ENCODE measurements at places on chromosomes 16 and 17.

DNA sequence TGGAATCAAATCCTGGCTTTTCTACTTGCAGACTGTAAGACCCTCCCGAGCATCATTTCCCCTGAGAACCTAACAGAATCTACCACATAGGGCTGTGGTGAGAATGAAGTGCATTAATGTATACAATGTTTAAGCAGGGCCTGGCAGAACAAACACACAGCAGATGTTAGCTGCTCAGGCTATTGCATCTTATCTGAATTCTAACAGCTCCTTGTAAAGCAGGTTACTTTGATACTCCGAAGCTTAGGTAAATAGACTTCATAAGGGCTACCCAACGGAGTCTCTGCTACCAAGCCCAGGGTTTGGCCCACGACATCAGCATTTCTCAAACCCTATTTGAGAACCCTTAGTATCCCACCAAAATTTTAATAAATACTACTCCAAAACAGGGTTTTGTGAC, 24.4 kb upstream of the NOS2 start:
- DNase-seq, result no peak

DNA sequence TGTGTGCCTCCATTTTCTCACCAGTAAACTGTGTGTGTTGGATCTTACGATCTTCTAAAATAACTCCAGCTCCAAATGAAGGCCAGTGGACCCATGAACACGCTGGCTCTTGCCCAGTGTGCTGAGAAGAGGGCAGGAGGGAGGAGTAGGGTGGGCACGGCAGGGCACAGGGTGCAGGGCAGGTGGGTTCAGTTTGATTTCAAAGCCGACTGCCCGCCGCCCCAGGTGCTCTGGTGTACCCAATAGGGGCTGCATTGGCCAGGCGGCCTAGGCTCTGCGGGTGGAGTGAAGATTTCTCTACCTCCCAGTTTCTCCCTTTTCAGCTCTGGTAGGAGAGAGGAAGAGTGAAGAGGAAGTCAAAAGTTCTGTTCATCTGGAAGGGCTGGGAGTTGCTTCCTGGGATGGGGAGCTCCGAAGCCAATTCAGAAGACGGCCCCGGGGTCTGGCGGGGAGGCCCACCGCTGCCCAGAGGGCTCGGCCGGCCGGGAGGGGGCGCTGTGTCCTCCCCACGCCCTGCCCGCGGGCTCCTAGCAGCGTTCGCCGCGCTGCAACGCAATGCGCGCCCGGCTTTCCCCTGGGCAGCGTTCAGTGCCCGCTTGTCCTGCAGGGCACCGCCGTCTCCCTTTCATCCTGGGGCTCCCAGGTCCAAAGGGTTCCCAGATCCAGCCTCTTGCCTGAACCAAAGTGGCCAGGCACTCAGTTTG, 1.1 kb upstream of the CRHR1 start:
- DNase-seq, result peak; percentile 66

- DNase-seq, result no peak
These were observed 43.4 kb downstream of the TAOK1 start for GRCh38 chr17:29433541-29433940.

DNA sequence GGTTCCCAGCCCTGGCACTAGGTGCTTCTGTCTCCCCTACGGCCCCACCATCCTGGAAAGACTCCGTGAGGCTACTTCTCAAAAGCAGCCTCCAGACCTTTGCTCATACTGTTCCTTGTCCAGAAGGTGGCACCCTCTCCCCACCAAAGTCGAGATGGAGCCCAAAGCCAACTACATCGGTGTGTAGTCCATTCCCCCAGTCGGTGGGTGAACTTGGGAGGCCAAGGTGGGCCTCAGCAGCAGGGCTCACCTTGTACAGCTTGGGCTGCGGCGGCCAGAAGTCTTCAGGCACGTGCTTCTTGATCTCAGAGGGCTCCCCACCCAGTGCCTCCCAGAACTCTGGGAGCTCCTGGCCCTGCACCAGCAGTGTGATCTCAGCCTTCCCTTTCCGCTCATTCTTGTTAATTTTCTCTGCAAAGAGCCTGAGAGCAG, 10.2 kb downstream of the FLII start:
- DNase-seq, result peak; percentile 87

- no peak for DNase-seq
These were observed 25.9 kb upstream of the SPATA32 start for GRCh38 chr17:45287526-45288500.

DNA sequence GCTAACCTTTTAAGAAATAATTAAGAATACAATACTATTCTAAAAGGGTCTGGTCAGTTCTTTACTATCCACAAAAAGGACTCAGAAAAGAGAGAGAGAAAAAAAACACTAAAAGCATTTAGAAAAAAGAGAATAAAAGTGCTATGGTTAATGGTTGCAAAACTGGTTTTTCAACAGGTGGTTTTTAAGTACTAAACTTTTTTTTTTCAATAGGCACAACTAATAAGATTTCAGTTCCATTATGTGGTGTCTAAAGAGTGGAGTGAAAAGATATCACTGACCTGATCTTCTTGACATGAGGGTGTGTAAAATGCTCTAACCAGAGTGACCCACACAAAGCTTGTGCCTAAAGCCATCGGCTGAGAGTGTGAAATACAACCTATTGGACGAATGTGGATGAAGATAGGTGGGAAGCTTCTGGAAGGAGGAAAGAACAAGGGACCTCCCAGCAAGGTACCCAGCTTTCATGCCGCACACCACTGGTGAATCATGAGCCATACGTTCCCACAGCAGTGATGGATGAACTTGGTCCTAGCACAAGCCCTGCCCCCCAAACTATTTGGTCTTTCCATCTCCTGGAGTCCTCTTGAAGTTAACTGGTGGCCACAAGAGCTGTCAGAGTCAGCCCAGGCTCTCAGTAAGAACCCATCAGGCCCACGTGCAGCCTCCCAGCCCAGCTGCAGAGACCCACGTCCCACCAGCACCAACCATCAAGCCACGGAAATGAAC, 103.0 kb downstream of the ZFHX3 start:
- DNase-seq, result no peak

DNA sequence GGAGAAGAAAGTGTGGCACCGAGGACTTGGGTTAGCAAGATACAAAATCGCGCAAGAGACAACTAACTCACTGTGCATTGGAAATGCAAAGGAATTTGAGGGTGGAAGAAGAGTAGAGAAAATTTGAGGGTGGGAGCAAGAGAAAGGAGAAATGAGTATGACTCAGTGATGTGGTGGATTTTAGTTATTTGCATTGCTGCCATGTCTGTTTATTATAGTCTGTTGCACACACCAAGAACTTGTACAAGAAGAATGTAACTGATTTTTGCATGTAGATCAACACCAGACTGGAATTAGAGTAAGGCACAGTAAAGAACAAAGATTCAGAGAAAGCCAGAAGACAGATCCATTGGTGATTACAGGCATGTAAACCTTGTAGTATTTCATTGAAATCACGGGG, 71.6 kb upstream of the SMIM36 start:
- DNase-seq, result no peak

DNA sequence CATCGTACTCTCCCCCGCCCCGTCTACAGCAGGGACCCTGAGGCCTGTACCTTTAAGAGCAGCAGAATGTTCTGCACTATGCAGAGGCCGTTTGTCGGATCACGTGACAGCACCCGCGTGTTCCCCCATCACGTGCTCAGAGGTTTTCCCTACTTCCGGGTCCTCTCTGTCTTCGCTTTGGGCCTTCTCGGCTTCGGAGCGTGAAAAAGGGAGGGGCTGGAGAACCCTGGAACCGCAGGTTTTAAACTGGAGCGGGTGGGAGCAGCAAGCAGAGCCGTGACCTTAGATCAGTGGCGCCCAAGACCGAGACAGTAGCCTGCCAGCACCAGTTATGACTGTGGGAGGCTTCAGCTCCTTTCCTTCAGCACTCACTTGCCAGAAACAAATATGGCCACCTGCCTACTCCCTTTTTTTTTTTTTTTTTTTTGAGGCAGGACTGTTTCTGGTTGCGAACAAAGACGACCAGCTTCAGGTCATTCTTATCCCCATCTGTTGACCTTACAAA, at the start of gene CLN3:
Gene CLN3 (minus strand): TSS at position 105 of the 505 bp plus-strand sequence. CDS start 315 bp downstream, outside the sequence.
- peak; percentile 83 for DNase-seq

DNA sequence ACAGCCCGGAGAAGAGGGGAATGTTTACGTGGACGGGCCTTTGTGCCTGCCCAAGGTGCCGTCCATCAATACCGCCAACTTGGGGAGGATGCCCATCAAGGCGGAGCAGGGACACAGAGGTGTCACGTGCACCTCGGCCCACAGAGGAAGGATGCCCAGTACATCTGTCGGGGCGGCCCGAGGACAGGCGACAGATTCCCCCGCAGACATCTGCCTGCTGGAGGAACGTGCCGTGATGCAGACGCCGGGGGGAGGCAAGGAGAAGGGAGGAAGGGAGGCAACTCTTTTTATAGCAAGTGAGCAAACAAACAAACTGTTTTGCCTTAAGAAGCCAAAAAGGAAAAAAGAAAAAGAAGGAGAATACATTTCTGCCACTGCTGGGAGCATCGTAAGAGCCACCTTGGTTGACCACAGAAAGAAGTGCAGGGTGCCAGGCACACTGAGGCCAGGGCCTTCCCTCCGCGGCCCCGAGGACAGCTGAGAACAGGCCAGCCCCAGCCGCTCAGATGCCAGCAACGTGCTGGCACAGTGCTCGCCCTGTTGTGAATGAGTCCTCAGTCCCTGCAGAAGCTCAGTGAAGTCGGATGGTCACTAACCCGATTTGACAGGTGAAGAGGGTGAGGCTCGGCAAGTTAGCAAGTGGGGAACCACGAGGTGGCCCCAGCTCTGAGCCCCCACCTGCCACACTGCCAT, 146.4 kb downstream of the RBFOX3 start:
- peak; percentile 46 for DNase-seq

GRCh38 chr17:5164436-5164835, 27.2 kb downstream of the ZNF594 start:
- DNase-seq, result no peak

- DNase-seq, result no peak
These were observed 691 bp upstream of the TMEM98 start for GRCh38 chr17:32927201-32927723.

GRCh38 chr16:58222532-58223316, 24.8 kb upstream of the CSNK2A2 start:
- no peak for DNase-seq

- DNase-seq, result no peak
These were observed 21.0 kb downstream of the FBXO39 start for GRCh38 chr17:6796887-6797490.

- peak; percentile 70 for DNase-seq
These were observed 548 bp downstream of the TBX2 start for GRCh38 chr17:61400066-61400716.

GRCh38 chr17:48219617-48220016, 112.1 kb downstream of the SNX11 start:
- no peak for DNase-seq

GRCh38 chr17:1986783-1987451, 38.2 kb downstream of the RTN4RL1 start:
- no peak for DNase-seq

- no peak for DNase-seq
These were observed 23.0 kb downstream of the ATF7IP2 start for GRCh38 chr16:10408824-10409381.

DNA sequence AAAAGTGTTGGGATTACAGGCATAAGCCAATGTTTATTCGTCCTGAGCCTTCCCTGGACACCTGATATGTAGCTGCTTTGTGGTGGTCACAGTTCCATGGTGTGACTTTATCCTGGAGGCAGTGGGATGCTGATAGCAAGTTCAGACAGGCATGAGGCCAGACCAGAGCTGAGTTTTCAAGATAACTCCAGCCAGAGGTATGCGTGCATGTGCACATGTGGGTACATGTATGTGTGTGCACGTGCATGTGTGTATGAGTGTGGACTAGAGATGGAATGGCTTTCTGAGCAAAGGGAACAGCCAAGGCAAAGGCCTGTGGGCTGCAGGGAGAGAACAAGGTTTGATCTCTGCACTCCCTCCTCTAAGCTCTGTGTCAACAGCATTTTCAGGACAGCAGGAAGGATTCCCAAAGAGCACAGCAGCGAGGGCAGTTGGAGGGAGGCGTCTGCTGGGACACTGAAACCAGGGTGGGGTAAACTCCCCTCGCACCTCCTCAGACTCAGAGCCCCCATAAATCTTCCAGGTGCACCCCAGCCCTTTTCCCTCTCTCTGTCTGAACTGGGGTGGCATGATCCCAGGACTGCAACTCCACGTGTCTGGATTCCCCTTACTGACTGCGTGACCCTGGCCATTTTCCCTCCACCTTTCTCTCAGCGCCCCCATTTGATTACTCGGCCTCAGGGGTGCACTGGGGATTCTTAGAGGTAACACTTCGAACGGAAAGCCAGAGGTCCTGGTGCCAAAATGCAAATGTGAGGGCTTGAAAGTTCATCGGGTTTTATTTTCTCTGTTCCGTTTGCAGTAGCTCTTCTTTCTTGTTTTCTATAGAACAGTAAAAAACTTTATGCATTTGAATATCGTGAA, 15.3 kb downstream of the NLRC5 start:
- DNase-seq, result no peak

GRCh38 chr17:7486181-7486580, 2.0 kb downstream of the POLR2A start:
- DNase-seq, result no peak

- no peak for DNase-seq
These were observed 151.7 kb downstream of the ANKFN1 start for GRCh38 chr17:56305007-56305406.

DNA sequence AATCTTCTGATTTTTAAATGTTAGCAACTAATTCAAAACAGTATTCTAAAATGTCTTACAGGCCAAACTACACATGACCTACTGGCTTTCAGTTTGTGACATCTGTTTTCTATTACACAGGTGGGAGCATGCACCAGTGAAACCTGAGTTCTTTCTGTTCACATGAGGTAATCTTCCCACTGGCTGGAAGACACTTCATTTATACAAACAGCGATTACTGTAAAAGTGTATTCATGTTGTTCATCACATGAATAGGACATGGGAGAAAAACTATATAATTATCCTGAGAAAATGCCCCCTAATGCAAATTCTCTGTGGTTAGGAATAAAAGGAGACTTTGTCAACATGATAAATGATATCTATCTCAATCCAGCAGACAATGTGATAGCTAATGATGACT, 11.1 kb upstream of the PIK3R5 start:
- DNase-seq, result no peak

DNA sequence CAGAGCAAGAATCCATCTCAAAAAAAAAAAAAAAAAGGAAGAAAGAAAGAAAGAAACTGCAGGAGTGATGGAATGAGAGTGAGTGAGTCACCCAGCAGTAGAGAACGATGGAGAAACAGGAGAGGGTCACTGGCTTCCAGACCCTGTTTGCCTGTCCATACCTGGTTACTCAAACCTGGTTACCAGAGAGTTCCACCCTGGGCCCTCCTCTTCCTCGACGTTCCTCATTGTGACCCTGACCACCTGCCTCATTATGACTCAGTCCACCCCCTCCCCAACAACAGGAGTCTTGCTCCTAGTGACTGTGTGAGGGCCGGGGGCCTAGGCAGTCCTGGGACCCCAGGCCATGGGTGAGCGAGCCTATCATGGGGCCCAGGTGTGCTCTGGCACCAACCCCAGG, at the start of gene SPEM3:
Gene SPEM3 (plus strand): TSS at position 301 of the 400 bp plus-strand sequence. CDS start 46 bp downstream, at position 347.
- DNase-seq, result no peak

- no peak for DNase-seq
These were observed 168.8 kb downstream of the C16orf78 start for GRCh38 chr16:49542391-49542891.
